ENCODE measurements at places on chromosomes 1 and 21.
A peak's percentile ranks its signal among the peaks of the same experiment; 100 is the strongest.

- no peak for DNase-seq
Observed at GRCh38 chr21:28310171-28310685, 682.4 kb downstream of the LTN1 start.

DNA sequence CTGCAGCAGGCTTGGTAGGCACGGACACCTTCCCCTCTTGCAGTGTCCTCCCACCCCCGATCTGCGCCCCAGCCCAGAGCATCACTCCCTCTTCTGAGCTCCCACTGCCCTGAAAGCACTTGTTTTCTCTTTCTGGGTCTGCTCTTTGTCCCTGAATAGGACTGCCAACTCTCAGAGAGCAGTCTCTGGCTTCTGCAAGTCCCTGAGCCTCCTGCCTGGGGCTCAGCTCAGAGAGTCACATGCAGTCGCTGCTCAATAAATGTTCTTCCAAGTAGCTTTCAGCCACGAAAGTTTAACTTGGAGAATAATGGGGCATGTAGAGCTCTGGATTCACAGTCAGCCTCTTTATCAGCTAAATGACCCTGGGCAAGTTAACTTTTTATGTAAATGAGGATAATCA lies 205.6 kb downstream of the HIVEP3 start:
- no peak for DNase-seq

GRCh38 chr1:93768380-93768863 lies 86.8 kb upstream of the BCAR3 start:
- no peak for DNase-seq

GRCh38 chr1:82947278-82947677 lies 1051.7 kb downstream of the TTLL7 start:
- DNase-seq: no peak

DNA sequence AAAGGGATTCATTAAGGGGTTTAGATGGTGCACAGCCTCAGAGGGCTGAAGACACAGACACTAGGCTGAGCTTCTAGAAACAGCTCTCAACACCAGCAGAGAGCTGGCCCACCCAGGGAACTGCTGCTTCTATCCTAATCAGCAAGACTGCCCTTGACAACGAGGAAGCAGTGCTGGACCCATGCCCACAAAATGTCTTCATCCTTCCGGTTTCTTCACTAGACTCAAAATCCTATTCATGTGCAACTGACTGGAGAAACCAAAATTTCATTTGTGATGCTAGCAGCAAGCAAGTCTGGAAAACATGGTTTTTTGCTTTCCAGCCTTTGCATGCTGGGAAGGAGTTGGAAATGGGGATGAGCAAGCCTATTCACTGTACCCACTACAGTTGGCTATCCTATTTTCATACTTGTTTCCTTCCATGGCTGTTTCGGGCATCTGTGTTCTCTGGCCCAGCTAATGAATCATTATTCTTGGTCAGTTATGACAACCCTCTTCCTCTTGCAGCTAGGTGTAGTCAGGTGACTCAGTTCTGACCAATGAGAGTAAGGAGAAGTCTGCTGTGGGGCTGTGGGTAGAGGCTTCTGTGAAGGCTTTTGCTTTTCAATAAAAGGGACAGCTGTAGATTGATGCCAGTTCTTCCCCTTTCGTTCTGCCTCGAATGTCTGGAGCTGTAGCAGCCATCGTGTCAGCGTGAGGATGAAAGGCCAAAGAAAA lies 14.6 kb upstream of the TMEM61 start:
- peak; percentile 56 for DNase-seq

DNA sequence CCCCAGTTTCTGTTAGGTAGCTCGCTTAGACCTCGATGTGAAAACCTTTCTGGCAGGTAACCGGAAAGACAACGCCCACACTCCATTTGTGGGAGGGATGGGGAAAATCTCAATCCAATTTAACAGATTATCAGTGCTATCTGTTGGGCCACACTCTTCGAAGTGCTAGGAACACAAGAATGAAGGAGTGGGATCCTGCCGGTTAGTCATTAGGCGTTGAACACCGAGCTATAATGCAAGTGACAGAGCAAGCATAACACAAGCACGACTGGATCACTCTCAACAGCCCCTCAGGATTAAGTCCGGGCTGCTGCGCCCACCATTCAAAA lies 531 bp downstream of the SNIP1 start:
- DNase-seq: no peak

DNA sequence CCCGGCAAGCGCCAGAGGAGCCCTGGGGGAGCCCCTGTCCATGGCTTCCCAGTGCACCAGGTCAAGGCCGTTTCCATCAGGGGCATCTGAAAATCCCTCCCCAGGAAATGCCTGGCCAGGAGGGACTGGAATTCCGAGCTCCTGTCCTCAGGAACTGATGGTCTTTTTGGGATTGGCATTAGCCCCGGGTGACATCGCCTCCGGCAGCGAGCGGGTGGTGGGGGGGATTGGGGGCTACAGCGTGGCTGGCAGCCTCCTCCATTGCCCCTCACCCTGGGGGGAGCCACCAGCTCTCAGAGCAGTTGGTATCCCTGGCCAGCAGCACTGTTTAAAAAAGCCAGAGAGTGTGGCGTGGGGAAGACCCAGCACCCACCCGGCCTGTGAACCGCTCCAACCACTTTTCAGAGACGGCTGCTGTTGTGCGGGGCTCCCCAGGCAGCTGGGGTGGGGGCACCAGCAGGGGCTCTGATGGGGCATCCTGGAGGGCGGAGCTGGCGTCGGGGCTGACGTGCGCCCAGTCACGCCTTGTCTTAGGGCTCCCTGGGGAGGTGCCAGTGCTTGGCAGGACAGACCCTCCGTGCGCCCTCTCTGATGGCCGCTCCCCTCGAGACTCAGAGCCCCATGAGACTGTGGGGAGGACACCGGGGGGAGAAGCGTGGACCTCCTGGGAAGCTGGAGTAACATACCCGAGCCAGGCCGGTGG lies 62.9 kb upstream of the TTC34 start:
- DNase-seq: no peak

DNA sequence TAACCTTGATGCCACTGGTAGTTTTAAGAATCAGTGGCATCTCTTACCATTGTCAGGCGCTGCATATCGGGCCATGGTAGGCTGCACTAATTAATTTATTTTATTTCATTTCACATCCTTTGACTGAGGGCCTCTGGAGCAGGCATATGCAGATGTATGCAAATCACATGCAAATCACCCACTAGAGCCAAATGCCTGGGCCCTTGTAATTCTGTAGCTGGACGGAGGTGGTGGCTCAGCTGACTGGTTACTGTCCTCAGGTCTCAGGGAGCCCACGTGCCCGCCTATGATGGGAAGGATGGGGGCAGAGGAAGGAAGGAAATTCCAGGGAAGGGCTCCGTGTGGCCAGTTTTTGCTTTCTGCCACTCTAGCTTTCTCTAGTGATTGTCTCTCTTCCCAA lies 122.7 kb downstream of the IGSF21 start:
- no peak for DNase-seq

- peak; percentile 16 for DNase-seq
Observed at GRCh38 chr1:220330265-220330664, 58.0 kb upstream of the RAB3GAP2 start.

Data from body of pancreas (tissue), 4 donors.